ENCODE measurements at places on chromosomes 2 and 18.
A peak's percentile ranks its signal among the peaks of the same experiment; 100 is the strongest.

GRCh38 chr2:217289177-217289906, 429.5 kb upstream of the TNP1 start:
- DNase-seq = no peak

DNA sequence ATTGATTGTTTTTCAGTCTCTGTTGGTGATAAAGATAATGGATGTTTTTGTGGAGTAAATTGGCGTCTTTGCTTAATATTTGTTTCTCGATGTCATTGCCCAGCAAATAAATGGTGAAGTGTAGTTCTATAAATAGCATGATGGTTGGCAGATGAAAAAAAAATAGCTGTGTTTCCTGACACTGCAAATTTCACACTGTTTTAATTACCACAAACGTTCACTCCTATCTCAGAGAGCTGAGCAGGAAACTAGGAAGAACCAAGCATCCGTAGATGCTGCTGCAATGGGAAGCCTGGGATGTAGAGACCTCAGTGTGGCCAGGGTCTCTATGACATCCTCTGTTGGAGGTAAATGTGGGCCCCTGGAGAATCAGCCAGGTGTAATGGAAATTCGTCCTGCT, 183.2 kb downstream of the CYRIA start:
- no peak for DNase-seq

DNA sequence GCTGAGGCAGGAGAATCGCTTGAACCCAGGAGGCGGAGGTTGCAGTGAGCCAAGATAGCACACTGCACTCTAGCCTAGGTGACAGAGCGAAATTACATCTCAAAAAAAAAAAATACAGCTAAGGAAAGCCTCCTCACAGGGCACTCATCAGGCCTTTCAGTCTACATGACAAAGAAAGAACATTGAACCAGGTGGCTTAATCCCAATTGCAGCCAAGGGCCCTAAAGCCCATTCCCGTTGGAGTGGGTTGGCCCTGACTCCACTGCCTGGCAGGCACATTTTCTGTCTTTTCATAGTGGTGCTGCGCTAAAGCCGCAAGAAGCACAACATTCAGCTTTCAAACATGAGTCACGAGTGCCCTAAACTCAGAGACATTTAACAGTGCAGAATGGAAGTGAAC, 372.5 kb downstream of the RNF144A start:
- DNase-seq = no peak

DNA sequence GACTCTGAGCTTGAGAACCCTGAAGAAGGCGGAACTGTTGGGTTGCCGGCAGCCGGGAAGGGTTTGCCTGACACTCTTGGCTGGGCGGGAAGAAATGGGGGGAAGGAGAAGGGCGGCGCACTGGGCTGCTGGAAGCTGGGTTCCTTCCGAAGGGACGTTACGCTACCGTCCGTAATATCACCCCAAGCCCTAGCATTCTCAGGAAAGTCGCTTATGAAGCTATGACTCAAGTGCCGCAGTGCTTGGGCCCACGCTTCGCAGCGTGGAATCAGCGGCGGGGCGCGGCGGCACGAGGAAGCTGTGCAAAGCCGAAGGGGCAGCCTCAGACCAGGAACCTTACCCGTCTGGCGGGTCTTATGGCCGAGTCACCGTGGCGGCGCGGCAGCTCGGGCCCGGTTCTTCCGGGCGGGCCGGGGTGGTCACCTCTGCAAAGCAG, 50.2 kb upstream of the SIGLEC15 start:
- DNase-seq = peak; percentile 14

DNA sequence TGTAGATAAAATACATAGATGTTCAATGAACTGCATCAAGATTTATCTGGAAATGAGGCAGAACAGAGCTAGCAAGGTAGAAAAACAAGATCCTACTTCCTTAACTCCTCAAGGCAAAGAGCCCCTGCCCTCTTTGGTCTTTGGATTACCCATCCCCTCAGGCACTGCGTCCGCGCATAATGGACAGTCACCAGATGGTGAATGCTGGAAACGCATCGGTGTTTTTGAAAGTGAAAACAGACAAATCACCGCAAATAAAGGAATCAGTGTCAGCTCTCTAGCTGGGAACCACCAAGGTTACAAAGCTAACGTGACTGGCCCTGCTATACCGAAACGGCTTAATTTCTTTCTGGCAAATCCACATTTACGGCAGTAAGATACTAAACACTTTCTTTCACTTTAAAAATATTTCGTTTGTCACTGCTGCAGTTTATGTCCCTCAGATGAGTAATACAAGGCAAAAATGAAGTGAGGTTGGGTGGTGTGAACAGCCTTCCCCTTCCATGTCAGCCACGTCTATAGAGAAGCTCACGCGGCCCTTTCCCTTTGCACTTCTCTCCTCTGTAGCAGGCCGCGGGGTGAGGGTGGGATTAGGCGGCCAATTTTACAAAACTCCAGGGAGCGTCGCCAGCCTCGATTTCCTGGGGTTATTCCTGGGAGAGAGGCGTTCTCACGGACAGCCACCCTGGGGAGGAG, 627 bp upstream of the GALR1 start:
- no peak for DNase-seq

DNA sequence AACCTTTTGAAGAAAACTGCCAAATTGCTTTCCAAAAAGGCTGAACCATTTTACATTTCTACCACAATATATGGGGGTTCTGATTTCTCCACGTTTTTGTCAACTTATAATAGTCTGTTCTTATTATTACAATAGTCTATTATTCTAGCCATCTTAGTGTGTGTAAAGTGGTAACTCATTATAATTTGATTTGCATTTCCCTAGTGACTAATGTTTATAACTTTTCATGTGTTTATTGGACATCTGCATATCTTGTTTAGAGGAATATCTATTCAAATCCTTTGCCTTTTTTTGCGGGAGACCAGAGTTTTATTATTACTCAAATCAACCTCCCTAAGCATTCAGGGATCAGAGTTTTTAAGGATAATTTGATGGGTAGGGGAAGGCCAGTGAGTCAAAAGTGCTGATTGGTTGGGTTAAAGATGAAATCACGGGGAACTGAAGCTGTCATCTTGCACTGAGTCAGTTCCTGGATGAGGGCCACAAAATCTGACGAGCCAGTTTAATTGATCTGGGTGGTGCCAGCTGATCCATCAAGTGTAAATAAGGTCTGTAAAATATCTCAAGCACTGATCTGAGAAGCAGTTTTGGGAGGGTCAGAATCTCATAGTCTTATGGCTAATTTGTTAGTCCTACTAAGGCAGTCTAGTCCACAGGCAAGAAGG, 303.4 kb upstream of the NCKAP5 start:
- no peak for DNase-seq

DNA sequence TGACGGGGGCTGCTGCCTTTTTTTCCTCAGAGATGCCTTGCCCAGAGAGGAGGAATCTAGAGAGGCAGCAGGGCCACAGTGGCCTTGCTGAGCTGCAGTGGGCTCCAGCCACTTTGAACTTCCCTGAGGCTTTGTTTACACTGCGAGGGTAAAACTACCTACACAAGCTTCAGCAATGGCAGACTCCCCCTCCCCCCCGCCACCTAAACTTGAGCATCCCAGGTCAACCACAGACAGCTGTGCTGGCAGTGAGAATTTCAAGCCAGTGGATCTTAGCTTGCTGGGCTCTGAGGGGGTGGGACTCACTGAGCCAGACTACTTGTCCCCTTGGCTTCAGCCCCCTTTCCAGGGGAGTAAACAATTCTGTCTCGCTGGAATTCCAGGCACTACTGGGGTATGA, 11.8 kb downstream of the SYT4 start:
- no peak for DNase-seq

DNA sequence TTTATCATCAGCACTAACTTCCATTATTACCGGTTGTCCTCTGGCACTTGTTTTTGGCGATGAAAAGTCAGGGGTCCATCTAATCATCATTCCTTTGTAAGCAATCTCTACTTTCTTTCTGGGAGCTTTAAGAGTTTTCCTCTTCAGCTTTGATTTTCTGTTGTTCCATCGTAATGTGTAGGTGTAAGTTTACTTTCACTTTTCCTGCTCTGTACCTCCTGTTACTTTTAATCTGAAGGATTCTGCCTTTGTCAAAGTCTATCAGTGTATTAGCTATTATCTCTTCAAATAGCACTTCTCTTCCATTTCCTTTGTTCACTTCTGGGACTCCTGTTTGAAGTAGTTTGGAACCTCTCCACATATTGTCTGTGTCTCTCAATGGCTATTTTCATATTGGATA, 25.5 kb upstream of the GPR155 start:
- no peak for DNase-seq

DNA sequence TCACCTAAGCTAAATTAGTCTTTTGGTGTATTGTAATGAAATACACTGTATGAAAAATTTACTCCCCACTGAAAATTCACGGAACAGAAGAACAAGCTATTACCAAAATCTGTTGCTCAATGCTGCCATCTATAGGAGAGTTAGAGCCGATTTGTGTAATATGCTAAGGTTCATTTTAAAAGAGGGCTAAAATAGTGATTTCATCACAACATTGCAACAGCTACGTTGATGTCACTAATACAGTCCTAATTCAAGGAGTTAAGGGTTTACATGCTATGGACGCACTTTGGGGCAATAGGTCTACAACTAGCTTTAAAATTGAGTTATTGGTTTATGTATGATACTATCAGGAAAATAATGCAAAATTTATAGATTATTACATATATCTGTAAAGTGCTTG, 3.0 kb upstream of the IRS1 start:
- no peak for DNase-seq

DNA sequence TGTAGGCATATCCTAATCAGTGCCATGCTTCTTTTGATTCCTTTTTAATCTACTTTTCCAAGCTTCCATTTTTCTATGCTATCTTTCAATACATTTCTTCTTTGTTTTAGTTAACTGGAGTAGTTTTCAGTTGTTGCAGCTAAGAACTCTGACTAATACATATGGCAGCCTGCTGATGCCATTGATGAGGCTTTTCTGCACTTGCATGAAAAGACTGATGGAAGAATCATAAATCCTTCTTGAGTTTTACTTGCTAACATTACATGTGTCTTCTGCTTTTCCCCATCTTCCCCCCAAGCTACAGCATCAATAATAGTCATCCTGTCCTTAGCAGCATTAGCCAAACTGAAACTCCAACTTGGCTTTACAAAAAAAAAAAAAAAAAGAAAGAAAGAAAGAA, 203.3 kb downstream of the LRP1B start:
- DNase-seq = no peak

DNA sequence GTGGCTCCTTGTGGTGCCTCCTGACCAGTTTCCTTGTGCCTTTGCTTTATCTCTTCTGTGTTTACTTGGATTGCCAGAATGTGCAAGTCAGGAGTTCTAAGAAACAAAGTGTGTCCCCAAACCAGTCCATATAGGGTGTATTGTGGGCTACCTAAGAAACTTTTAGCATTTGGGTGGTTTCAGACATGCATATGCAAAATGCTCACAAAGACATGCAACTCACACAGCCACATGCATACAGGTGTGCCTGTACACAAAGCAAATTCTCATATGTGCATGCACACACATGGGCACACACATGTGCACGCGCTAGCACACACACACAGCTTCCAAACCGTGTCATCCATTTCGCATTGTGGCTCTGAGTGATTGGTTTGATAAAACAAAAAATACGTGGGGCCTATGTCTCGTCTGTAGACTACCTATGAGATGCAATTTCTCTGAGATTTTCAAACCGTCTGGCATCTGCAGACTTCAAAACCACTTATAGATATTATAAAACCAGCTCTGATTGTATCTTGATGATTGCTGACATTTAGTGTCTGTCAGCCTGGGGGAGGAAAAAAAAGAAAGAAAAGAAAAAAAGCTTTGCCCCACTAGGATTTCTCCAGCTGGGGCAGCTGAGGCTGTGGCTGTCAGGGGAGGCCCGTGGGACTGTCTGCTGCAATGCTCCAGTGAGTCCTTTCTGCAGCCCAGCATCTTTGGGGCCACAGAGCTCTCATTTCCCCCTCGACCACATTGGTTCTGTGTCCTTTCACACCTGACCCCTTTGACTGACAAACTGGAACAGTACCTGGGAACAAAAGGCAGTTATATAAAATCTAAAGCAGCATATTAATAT, 556.1 kb downstream of the CMPK2 start:
- DNase-seq = no peak

- no peak for DNase-seq
Measured at GRCh38 chr18:79625195-79625923, 54.2 kb upstream of the CTDP1 start.

GRCh38 chr2:190572246-190572645, 37.7 kb upstream of the NEMP2 start:
- no peak for DNase-seq

DNA sequence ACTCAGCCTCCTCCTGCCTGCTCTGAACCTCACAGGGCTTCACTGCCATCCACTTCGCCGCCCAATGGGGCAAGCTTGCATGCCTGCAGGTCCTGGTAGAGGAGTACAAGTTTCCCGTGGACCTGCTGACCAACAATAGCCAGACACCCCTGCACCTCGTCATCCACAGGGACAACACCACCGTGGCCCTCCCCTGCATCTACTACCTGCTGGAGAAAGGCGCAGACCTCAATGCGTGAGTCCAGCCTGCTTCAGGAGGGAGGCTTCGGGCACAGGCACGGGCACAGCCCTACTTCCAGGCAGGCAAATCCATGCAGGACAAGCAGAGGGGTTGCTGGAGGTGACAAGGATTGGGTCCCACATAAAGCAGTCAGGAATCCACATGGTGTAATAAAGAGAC, 1.2 kb downstream of the ANKRD53 start:
- DNase-seq = no peak

DNA sequence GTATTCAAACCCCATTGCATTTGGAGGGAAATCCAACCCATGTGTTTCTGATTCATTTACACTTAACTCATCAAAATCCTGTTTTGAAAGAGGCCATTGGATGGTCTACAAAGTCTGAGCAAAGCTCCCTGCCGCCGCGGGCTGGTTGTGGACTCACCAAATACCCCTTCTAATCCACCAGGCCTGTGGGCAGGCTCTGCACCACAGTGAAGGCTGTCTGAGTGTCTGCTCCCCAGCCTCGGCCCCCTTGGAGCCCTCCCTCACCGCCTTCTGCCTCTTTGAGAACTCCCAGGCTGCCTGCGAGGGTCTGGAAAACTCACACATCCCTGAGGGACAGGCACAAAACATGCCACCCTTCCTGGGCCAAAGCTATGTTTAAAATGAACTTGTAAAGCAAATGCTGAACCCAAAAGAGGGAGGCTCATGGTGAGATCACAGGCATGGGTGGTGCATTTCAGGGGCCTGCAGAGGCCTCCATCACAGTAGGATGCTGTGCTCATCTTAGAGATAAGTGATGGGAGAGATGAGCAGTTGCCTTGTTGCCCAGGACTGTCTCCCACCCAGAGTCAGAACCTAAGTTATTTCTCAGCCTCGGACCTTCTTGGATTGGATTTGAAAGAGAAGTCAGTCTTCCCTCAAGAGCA, 225.0 kb downstream of the CYP26B1 start:
- no peak for DNase-seq

DNA sequence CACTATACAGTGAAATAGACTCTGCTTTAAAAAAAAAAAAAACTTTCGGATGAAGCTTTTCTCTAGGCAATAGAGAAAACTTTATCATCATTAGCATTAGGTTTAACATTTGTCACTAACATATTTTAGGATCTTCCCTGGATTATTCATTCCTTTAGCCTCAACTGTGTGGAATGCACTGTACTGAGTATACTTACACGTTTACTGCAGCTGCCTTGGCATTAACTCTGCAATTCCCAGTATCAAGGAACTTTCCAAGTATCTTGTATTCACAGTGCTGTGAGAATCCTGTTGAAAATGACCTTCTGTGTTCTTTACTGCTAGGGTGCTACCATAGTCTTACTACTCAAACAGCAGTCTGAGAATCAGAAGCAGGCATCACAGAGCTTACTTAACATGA, 328.2 kb upstream of the COL3A1 start:
- DNase-seq = no peak

GRCh38 chr18:75221397-75221796, 10.8 kb downstream of the TSHZ1 start:
- no peak for DNase-seq
